ENCODE measurements at places on chromosomes 2 and 18.
A peak's percentile ranks its signal among the peaks of the same experiment; 100 is the strongest.

DNA sequence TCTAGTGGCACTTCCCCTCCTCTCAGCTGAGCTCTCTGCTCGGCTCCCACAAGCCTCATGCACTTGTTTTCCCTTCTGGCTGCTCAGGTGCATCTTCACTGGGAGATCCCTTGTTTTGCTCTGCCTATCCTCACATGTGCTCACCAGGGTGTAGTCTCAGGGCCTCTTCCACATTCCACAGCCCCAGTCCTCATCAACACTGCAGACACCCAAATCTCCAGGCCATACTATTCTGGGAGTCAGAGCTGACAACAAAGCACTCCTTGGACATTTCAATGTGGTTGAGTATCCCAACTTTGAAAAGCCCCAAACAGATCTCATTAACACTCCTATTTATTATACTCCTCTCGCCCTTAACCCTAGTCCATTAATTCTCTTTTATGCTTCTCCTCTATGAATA is 71.3 kb downstream of the CCDC93 start:
- peak; percentile 35 for ATAC-seq

- ATAC-seq = no peak
Observed at GRCh38 chr2:233473386-233473791, 93.2 kb downstream of the USP40 start.

DNA sequence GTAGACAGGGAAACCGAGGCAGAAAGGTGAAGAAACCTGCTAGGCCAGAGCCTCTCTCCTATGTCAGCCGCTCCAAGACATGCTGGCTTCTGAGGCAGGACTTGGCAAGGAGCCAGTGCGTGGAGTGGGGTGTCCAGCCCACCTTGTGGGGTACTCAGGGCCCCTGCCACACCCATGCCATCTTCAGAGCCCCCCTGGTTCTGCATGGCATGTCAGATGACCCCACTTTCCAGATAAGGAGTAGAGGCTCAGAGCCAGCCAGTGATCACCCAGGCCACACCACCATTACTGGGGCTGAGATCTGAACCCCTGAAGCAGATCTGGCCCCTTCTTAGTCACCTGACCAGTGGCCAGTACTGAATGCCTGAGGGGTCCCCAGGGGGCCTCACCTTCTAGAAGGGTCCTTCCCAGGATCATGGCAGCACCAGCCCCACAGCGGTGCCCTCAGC is 14.7 kb downstream of the CROCC2 start:
- ATAC-seq = no peak

DNA sequence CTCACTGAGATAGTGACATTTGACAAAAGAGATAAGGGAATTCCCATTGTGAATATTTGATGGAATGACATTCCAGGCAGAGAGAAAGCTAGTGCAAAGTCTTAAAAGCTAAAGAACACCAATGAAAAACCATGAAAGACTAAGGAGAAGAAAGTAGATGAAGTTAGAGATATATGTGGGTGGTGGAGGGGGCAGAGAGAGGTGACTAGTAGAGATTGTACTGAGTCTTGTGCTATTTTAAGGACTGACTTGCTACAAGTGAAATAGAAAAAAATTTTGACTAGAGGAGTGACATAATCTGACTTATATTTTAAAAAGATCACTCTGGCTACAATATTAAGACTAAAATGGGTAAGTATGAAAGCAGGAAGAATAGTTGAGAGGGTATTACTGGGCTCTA is 35.3 kb upstream of the GULP1 start:
- no peak for ATAC-seq

- peak; percentile 76 for ATAC-seq
Observed at GRCh38 chr2:179837408-179837807, 24.0 kb downstream of the ZNF385B start.

DNA sequence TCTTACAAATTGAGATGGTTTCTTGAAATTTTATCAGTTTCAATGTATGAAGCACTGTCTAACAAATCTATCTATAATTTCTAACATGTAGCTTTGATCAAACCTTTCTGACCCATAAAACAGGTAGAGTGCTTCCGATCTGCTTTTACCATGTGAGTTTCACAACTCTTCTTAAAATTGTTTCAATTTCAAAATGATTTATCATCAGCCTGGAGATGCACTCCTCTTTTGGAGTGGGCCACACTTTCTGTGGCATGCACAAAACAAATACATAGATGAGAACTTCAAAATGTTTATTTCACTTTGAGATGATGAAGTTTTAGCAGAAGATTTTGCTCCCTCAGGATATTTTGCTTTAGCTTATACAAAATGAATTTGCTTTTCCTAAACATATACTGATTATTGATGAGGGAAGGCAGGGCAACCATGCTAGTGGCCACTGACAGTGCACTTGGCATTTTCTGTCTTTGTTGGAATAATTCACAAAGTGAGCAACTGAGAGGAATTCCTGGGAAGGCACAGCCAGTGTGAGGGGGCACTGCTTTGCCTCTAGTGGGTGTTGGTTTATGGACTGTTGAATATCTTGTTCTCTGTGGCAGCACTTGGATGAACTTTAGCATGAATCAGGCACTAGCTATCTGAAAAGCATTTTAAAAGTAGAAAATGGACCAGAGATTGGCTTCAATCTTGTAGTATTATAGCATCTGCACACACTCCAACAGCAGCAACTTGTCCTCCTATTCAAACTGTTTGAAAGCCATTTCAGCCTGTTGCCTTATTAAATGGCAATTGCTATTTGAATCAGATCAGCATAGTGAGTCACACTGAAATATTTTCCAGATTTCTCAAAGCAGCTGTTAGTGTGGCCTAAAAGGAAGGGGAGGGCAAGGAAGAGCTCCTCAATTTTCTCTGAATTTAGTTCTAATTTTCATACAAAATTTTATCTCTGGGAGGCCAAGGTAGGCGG is 193.2 kb downstream of the CCDC85A start:
- ATAC-seq = peak; percentile 77

DNA sequence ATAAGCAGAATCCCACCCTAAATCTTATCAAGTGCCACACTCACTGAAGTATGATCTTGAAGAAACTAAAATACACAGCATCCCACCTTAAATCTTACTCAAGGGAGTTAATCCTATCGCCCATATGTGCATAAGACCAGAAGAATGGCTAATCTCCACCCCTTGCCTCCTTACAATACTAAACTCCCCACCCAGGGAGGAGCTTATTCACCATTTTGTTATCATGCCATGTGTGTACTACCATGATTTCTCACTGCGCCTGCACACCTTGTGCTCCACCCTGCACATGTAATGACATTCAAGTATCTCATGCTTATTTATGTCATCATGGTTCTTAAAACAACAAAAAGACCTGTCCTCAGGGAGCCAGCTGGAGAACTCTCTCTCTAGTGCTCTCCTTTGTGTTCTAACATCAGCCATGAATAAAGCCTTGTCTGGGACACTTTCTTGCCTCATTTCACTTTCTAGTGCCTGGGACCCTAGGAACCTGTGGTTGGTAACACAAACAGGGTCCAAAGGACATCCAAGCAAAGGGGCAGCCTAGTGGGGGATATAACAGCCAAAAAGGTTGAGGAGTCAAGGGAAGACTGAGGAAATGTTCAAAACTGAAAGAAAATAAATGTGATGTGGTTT is 87.4 kb downstream of the SLC66A3 start:
- ATAC-seq = no peak

- no peak for ATAC-seq
Observed at GRCh38 chr2:52536929-52537460, 1230.6 kb upstream of the CHAC2 start.

DNA sequence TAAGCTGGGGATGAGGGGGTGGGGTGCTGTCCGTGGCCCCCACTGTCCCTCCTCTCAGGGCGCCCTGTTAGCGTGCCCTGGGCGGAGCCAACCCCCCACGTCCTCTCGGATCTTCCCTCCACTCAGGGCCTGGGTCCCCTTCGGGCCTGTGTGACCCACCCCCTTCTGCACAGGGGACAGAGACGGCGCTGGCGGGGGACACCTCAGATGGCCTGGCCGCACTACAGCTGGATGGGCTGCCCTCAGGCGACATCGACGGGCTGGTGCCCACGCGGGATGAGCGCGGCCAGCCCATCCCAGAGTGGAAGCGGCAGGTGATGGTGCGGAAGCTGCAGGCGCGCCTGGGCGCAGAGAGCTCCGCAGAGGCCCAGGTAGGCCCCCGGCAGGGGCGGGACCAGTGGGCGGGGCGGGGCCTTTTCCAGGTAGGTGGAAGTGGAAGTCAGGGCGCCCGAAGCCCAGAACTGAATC is 9.9 kb upstream of the KLHL30 start:
- ATAC-seq = no peak

DNA sequence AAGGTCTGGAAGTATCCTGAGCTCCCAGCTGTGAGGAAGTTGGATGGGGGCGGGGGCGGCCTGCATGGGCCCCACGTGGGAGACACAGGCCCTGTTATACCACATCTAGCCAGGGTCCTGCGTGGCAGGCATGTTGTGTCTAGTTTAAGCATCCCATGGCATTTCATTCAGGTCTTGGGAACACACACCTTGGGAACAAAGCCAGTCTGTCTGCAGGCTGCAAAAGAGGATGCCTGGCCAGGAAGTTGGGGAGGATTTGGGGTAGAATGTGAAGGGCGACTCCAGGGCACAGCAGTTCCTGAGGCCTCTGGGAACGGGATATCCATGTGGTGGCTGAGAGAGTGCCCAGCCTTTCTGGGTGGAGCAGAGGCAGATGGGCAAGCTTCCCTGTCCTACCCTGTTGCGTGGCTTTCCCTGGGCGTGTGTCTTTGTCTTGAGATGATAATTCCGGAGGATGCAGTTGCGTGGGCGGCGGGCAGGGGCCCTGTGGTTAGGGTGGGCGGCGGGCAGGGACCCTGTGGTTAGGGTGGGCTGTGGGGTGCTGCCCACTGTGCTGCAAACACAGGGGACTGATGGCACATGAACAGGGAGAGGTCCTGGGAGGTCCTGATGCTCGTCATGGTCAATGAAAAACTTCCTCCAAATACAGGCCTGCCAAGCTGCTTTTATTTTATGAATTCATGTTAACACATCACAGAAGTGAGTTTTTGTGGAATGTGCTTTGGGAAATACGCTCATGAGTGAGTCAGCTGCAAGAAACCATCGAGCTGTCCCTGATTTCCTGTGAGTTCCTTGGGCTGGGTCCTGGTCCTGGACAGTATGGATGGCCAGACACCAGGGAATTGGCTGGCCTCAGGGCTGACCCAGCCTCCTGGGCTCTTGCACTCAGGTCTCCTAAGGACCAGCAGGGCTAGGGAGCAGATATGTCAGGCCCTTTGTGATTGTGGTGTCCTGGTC is 90.0 kb upstream of the HS6ST1 start:
- ATAC-seq = no peak

DNA sequence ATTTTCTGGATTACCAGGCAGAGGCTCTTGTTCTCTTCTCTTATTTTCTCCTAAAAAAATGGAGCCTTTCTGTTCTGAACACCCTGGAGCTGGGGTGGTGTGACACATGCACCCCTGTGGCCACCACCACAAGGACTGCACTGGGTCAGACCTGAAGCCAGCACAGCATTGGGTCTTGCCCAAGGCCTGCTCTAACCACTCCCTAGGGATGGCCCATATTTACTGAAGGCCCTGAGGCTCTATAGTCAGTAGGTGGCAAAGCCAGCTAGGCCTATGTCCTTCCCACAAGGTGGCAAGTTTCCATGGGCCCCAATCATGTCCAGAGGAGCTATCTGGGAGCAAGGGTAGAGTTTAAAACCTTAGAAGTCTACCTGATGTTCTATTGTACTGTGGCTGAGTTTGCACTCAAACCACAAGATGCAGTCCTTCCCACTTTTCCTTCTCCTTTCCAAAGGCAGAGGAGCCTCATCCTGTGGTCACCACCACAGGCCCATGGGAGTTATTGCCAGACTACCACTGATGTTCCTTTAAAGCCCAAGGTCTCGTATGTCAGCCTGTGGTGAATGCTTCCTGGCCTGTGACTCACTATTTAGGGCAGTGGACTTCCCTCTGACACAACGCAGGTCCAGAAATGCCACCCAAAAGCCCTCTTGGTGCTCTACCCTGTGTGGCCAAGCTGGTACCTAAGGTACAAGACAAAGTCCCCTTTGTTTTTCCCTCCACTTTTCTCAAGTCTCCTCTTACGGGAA is 15.0 kb upstream of the FMNL2 start:
- no peak for ATAC-seq

DNA sequence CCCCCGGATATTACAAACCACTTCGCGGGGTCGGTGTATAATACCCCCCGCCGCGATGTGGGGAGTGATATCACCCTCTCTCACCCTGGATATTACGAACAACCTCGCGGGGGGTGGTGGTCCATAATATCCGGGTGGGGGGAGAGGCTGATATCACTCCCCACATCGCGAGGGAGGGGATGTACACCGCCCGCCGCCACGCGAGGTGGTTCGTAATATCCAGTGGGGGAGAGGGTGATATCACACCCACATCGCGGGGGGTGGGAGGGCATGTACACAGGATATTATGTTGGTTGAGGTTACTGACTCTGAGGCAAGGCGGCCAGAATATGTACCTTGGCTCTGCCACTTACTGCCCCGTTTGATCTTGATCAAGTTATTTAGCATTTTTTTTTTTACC is 14.8 kb upstream of the CWC22 start:
- no peak for ATAC-seq

DNA sequence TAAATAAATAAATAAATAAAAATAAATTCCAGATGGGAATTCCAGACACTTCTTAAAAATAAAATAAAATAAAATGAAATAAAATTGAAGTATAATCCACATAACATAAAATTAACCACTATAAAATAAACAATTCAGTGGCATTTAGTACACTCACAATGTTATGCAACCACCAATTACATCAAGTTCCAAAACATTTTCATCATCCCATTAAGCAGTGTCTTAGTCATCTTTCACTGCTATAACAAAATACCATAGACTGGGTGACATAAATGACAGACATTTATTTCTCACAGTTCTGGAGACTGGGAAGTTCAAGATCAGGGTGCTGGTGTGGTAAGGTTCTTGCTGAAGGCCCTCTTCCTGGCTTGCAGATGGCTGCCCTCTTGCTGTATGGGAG is 22.6 kb upstream of the PROKR1 start:
- no peak for ATAC-seq

- no peak for ATAC-seq
Observed at GRCh38 chr18:9140984-9141383, 4.4 kb downstream of the ANKRD12 start.

GRCh38 chr18:34153711-34154110 is 71.0 kb downstream of the NOL4 start:
- ATAC-seq = peak; percentile 68

DNA sequence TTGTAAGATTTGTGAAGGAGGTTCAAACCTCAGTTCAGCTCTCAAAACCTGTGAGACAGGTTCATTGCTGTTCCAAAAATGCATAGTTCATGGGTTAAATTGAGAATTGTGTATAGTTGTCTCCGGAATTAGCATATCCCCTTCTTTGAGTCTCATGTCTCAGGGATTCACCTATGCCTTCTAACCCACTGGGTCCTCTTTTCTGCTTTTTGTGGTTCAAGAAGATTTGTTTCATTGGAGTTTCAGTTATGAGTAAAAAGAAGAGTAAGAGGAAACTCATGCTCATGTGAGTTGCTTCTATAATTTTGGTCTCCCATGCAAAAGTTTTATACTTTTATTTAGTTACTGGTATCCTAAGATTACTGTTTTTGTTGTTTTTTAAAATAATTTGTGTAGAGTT is 1219.8 kb upstream of the ZEB2 start:
- no peak for ATAC-seq

DNA sequence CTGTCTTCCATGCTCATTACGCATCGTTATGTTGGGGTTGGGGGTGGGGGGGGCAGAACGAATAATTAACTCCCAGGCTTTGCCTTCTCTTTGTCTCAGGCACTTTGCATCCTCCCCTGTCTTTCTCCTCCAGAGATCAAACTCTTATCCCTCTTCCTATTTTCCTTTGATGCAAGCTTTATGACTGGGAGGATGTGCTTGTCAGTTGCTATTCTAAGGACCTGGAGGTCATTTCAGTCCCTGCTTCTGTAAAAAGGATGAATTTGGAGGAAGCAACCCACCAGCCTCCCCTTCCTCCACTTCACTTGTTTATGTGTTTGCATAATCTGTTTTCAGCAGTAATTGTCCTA is 87.5 kb downstream of the ZCCHC2 start:
- no peak for ATAC-seq

- no peak for ATAC-seq
Observed at GRCh38 chr18:22337306-22337705, 80.4 kb downstream of the CTAGE1 start.

Data from SK-N-SH treated with all-trans-retinoic acid at 6 μM for 48 hours (cell line).